ENCODE measurements at places on chromosomes 5 and 9.

- DNase-seq = peak; percentile 50
These were observed 33.8 kb upstream of the ACO1 start for GRCh38 chr9:32350682-32351081.

- peak; percentile 36 for DNase-seq
These were observed 138.1 kb upstream of the HMHB1 start for GRCh38 chr5:143673676-143674468.

- DNase-seq = no peak
These were observed 38.6 kb downstream of the NR4A3 start for GRCh38 chr9:99860266-99860665.

DNA sequence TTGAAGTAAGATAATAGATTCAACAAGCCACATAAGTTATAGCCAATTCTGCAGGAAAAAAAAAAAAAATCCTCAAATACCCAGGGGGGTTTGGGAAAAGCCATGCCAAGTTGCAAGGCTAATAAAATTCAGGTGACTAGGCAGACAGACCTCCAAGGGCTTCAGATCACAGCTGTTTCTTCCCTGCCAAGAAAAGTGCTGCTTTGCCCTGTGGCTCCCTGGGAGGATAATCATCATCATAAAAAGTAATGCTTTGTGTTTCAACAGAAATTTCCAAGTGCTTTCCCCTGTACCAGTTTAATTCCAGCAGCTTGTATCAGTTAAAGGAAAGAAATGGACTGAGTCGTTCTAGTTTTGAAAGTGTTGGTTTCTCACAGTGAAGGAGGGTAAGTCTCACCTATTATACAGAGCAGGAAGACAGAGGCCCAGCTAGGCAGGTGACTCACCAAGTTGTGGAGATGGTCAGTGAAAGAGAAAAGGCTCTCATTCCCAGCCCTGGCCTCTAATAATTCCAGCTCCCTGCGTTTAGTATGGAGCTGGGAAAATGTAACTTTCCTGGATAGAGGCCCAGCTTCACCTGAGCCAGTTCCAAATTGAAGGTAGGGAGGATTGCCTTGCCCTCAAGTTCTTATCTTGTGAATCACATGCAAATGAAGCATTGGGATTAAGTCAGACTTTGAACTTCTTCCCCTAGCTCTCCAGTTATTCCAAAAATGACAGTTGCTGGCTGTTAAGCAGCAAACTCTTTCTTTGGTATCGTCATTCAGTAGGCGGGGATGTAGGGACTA lies 263.4 kb downstream of the GRIA1 start:
- no peak for DNase-seq

GRCh38 chr5:139094154-139095131 lies 103.7 kb downstream of the SIL1 start:
- no peak for DNase-seq

DNA sequence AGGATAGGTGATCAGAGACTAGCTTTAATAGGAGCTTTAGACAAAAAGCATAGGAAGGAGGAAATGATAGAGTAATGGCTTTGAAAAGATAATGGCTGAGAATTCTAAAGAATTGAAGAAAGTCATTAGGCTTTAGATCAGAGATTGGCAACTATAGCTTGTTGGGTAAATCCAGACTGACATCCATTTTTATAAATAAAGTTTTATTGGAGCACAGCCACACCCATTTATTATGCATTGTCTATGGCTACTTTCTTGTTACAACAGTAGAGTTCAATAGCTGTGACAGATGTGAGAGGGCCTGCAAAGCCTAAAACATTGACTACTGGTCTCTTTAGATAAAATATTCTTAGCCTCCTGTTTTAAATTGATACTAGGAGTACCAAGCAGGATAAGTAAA lies 40.7 kb upstream of the FYB1 start:
- no peak for DNase-seq
